G401 (cell line): ENCODE measurements at places on chromosomes 5 and 9. TPM values are rescaled to one million over a fixed set of nuclear protein-coding genes. Genes with fewer than 3 reads are reported as not detected.

- DNase-seq = no peak
Measured at GRCh38 chr5:82785456-82785855, 291.7 kb downstream of the TMEM167A start.

DNA sequence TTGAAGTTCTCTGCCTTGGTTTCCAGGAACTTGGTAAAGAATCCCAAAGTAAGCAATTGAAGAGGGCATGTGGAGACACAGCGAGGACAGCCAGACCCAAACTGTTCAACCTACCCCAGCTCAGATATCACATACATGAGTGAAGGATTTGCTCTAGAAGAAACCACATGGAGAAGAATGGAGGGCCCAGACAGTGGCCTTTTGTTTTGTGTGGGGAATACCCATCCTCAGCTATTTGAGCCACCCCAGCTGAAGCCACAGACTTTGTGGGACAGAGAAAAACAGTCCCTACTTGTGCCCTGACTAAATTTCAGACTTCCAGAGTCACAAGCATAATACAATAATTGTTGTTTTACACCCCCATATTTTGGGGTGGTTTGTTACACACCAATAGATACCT lies 387.1 kb downstream of the ZSWIM6 start:
- DNase-seq = no peak

DNA sequence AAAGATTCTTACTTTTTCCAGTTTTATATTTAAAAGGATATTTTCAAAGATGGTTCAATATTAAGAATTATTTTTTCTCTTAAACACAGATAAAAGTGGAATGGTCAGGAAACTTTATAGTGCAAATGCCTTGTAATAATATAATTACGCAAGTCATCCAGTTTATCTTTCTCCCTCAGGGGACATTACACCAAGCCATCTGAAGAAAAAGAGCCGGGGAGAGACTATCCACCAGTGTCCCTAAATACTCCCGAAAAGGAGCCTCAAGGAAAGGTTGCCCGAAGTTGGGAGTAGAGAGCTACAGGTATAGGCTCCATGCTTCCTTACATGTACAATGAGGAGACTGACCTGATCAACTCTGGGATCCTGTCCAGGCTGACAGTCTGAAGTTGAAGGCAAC lies 101.1 kb downstream of the SERINC5 start:
- DNase-seq = no peak

- no peak for DNase-seq
Measured at GRCh38 chr9:76004526-76004925, 114.1 kb downstream of the PCSK5 start.

DNA sequence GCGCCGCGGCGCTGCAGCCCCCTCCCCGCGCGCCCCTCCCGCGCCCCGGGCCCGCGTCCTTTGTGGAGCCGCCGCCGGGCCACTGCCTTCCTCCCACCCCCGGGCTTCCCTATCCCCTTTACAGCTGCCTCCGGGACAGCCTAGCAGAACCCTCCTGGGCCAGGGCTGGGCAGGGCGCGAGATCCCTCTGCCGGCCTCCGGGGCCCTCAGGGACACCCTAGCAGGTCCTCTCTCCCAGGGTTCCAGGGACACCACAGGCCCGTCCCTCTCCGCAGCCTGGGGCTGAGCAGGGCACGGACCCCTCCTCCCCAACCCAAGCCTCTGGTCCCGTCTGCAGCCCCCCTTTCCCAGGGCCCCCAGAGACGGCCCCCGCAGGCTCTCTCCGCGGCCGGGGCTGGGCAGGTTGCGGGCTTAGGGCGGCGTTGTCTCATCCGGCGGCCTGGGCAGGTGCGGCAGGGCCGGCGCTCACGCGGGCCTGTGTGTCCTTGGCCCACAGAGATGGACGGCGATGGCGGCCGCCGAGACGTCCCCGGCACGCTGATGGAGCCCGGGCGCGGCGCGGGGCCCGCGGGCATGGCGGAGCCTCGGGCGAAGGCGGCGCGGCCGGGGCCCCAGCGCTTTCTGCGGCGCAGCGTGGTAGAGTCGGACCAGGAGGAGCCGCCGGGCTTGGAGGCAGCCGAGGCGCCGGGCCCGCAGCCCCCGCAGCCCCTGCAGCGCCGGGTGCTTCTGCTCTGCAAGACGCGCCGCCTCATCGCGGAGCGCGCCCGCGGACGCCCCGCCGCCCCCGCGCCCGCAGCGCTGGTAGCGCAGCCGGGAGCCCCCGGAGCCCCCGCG lies 710 bp downstream of the WNK2 start:
- no peak for DNase-seq

- DNase-seq = no peak
Measured at GRCh38 chr5:69007163-69007562, 86.7 kb upstream of the SLC30A5 start.

- no peak for DNase-seq
Measured at GRCh38 chr5:50888751-50889150, 222.3 kb downstream of the PARP8 start.

DNA sequence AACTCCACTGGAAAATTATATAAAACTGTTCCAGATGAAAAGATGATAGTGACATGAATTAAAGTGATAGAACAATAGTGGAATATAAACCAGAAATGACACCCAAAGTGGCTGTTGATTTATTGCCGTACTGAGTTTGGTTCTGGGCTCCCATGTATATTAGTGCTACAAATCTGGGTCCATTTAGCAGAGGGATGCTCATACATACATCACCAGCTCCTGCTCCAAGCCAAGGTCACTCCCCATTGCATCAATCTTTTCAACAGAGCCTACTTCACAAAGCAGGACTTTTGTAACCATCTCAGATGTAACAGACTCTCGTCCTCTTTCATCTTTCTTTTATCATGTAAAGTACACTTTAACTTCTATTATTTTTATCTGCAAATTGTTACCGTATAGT lies 208.6 kb downstream of the GAPVD1 start:
- DNase-seq = no peak

DNA sequence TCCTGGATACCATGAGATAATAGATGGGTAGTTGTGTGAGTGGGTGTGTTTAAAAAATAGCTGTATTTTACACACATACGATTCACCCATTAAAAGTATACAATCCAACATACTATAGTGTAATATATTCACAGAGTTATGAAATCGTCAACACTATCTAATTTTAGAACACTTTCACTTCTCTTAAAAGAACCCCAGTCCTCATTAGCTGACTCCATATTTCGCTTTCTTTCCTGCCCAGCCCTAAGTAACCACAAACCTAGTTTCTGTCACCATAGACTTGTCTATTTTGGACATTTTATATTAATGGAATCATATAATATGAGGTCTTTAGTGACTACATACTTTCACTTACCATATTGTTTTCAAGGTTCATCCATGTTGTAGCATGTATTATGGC lies 63.8 kb upstream of the S1PR3 start:
- no peak for DNase-seq

DNA sequence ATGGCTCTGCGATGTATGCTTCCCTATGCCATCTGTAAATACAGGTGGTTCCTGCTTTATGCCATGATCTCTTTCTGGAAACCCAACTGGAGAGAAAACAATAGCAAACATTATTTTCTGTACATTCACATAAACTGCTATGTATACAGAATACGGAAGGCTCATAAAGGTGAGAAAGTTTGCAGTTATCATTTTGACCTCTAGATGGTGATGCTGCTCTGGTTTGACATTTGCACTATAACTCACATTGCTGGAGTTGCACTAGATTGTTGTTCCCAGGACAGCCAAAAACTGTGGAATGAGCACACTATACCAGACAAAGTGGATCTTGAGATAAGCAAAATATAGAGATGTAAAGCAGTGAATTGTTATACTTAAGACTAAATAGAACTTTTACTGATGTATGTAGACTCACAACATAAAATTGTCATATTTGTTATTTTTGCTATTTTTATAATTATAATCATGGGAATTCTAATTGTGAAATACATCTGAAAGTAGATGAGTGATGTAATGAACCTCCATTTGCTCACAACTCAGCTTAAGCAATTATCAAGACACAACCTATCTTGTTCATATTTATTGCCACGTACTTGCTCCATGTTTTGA lies 246.5 kb downstream of the PTPRD start:
- peak; percentile 27 for DNase-seq

DNA sequence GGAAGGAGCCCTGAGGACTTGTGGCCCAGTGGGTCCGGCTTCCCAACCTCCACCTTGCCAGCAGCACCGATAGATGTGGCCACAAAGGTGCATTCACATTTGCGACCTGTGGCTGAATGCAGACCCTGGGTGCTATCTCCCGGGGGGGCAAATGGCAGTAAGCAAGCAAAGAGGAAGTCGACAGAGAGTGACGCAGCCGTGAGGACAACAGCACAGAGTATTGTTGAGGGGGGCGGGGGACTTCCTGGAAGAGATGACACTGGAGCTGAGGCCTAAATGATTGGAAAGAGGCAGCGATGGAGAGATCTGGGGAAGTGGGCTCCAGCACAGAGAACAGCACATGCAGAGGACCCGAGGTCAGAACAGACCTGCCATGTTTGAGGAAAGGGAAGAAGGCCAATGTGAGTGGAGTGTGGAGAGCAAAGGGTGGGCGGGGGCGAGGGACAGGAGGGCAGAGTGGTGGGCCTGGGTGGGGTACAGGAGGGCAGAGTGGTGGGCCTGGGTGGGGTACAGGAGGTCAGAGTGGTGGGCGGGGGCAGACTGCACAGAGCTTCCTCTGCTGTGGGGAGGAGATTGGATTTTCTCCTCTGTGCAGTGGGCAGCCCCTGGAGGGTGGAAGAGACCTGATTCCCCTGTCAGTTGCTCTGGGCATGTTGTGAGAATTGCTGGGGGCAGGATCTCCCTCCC lies 42.6 kb downstream of the ADAMTS2 start:
- no peak for DNase-seq

DNA sequence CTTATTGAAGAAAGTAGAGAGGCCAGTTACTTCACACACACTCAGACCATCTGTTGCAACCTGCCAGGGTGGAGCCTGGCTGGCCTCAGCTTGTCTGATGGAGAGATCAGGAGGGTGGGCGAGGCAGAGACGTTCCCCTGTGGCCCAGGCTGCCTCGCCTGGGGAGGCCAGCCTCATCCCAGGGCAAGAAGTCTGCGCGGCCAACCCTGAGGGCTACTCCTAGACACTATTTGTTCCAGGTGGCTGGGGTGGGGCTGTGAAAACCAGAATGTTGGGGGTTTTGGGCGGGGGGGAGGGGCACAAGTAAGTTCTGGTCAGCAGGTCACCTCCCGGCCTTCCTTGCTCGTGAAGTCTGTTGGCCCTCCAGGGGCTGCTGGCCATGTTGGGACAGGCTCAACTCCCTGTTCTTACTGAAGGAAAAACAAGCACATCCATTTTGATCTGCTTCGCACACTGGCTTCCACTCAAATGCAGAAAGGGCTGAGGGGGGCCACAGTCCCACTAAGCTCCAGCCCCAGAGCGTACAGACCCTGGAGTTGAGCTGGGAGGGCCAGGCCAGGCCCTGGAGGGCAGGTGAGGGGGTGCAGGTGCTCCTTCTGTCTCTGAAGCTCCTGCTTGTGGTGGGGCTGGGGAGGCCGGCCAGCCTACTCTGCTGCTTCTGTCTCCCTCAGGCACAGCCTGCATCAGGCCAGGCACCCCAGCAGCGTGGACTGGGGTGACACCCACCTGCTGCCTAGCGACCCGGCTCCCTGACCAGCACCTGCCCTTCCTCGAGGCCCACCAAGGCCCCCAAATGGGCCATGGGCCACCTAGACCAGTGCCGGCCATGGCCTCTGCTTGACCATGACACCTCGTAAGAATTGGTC lies 46.6 kb downstream of the SECISBP2 start:
- no peak for DNase-seq

GRCh38 chr9:98784831-98785806 lies 11.2 kb downstream of the ANKS6 start:
- DNase-seq = no peak

GRCh38 chr5:52255308-52255707 lies 532.4 kb upstream of the ITGA1 start:
- no peak for DNase-seq

DNA sequence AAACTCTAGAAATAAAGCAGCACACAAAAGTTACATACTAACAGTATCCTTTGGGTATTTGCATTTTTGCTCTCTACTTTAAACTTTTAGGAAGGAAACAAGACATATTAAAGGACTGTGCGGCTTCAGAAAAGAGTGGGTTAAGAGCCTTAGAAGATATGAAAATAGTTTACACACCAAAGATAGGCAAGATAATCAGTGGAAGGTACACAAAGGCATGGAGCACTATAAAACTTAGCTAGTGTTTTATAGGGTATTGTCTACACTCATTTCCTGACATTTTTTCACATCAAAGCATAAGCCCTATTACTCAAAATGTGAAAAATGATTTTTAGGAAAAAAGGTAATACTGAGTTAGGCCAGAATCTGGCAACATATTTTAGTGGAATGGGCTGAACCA lies 43.7 kb upstream of the APBA1 start:
- DNase-seq = no peak

GRCh38 chr5:173891308-173892116 lies 3.4 kb downstream of the CPEB4 start:
- DNase-seq = peak; percentile 59

GRCh38 chr5:142281008-142281367 lies 43.8 kb downstream of the SPRY4 start:
- DNase-seq = no peak

- DNase-seq = peak; percentile 89
Measured at GRCh38 chr5:181207214-181207959, 2.4 kb upstream of the TRIM7 start.

DNA sequence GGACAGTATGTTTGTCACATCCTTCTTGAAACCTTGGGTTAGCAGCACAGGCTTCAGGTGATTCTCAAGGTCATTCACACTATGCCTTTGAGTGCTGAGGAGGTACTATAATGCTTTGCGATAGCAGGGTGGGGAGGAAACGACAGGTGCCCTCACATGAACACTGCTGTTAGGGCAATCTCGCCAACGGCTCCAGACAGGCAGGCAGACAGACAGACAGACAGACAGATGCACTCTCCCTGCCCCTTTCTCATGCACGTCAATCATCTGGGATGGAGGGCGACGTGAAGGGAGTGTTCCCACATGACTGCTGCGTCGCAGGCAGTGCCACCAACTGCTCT lies 82.9 kb downstream of the RAPGEF1 start:
- DNase-seq = no peak

The PFN3 gene
- total RNA-seq = not detected in 2 replicates

The TMEM252 gene
- total RNA-seq = not detected in 2 replicates

The FBLL1 gene
- not detected in 2 replicates for total RNA-seq

The HTR4 gene
- not detected in 2 replicates for total RNA-seq

The PCDHB12 gene
- not detected in 2 replicates for total RNA-seq

The LRRC19 gene
- not detected in 2 replicates for total RNA-seq

The SPINK7 gene
- total RNA-seq = not detected in 2 replicates

The PHF24 gene
- not detected in 2 replicates for total RNA-seq

The OR1J2 gene
- not detected in 2 replicates for total RNA-seq

The FAM114A2 gene
- 25.0 and 27.0 TPM in 2 replicates for total RNA-seq

The SLC45A2 gene
- total RNA-seq = 0.17 TPM in 1 of 2 replicates, not detected in the other

The TNFSF15 gene
- total RNA-seq = not detected in 2 replicates

The PTGES gene
- total RNA-seq = 2.5 and 4.8 TPM in 2 replicates

The UBE2R2 gene
- total RNA-seq = 25.0 and 35.5 TPM in 2 replicates

The KIF4B gene
- total RNA-seq = 0.06 and 0.07 TPM in 2 replicates

The SKIC3 gene
- 45.8 and 59.0 TPM in 2 replicates for total RNA-seq
